ENCODE measurements at places on chromosomes 2 and 18.

GRCh38 chr18:3305354-3305762 is 43.4 kb downstream of the MYL12B start:
- DNase-seq, result no peak

- peak; percentile 64 for DNase-seq
These were observed 44.1 kb upstream of the TTC39C start for GRCh38 chr18:23970161-23971096.

DNA sequence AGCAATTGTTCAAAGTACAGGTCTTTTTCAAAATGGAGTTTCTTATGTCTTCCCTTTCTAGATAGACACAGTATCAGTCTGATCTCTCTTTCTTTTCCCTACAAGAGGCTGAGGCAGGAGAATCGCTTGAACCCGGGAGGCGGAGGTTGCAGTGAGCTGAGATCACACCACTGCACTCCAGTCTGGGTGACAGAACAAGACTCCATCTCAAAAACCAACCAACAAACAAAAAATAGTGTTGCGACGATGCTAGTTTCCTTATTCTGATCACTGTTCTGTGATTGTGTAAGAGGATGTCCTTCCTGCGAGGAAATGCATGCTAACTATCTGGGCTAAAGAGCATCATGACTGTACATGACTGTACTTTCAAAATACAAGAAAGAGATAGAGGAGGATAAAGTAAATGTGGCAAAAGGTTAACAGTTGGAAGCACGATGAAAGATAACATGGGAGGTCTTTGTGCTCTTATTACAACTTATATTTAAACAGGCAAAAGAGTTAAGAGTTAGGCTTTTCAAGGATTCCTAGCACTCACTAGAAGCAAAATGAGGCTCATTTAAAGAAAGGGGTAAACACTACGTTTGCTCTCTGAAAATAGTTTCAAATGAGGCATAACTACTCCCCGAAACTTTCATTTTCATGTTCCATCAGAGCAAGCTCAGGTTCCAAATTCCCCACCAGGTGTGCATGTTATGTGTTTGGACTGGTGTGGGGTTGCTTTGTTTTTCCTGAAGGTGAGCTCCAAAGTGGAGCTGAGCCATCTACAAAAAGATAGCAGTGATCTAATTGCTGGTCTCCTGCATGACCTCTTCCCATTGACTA is 23.8 kb downstream of the SOWAHC start:
- no peak for DNase-seq

GRCh38 chr2:14884651-14885050 is 252.1 kb downstream of the LRATD1 start:
- DNase-seq, result no peak

DNA sequence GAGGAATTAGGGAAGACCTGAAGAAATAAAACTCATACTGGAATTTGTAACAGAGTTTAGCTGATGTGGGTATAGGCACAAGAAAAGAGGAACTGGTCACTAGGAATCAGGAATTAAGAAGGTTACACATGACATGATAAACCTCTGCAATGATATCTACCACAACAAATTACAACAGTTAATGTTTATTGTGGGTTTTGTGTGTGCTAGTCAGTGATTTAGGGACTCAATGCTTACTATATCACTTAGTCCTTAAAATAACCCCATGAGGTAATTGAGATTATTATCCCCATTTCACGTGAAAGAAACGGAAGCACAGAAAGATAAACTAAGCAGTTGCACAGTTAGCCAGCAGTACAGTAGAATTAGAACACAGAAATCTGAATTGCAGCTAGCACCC is 415.8 kb upstream of the ZEB2 start:
- DNase-seq, result no peak

- DNase-seq, result no peak
These were observed 82.1 kb downstream of the ZFP36L2 start for GRCh38 chr2:43144263-43144662.

- no peak for DNase-seq
These were observed 5.9 kb upstream of the RALB start for GRCh38 chr2:120246546-120247300.

DNA sequence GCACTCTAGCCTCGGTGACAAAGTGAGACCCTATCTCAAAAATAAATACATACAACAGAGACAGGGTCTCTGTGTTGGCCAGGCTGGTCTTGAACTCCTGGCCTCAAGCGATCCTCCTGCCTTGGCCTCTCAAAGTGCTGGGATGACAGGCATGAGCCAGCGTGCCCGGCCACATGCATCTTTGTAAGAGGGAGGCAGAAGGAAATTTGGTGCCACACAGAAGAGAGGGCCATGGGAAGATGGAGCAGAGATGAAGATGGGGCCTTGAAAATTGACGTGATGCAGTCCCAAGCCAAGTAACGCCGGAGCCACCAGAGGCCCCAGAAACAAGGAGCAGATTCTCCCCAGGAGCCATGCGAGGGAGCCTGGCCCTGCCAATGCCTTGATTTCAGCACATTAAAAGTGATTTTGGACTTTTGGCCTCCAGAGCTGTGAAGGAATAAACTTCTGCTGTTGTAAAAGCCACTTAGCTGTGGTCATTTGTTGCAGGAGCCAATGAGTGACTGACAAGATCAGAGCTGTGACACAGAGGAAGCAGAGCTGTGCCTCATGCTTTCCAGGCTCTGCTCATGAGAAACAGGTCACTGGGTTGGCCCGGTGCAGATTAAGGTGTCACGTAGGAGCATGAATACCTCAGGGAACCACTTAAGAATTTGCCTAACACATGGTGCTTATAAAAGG is 2.7 kb upstream of the SLC66A2 start:
- DNase-seq, result no peak

GRCh38 chr2:20565623-20566236 is 85.2 kb downstream of the HS1BP3 start:
- no peak for DNase-seq

- no peak for DNase-seq
These were observed 569.8 kb upstream of the MEX3C start for GRCh38 chr18:51767293-51767692.

- no peak for DNase-seq
These were observed 171.9 kb downstream of the STK39 start for GRCh38 chr2:168075446-168075845.

GRCh38 chr2:19351499-19351898 is 6.9 kb downstream of the OSR1 start:
- DNase-seq, result no peak

- DNase-seq, result no peak
These were observed 39.6 kb downstream of the DOK1 start for GRCh38 chr2:74593826-74594772.

DNA sequence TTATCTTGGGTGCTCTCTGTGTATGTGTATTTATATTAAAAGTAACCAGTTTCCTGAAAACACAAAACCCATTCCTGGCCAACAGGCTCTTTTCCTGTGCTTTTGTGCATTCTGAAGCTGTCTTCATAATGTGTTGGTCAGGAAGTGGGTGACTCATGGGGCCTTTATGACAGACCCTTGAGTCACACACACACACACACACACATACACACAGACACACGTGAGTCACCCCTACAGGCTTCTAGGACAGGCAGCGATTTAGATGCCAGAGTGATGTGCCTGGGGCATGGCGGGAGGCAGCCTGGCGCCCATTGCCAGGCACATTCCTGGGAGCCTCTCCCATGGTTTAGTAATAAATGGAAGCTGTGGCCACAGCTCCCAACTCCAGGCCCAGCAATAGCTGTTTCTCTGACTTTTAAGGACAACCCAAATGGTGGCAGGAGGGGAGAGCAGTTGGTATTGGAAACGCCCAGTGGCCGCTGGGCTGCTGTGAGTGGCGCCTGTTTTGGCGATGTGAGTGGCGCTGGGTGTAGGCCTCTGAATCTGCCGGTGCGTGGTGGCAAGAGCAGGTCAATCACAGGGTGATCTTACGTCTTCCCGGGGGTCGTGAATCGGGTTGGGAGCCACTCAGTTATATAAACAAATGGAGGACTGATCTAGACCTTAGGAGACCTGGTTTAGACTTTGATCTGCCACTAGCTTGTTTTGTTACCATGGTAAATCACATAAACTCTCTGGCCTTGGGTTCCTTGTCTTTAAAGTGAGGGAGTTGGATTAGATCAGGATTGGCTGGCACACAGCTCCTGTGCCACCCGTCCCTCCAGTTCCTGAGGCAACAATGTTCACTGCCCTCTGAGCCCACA is 150.7 kb upstream of the DLX2 start:
- peak; percentile 25 for DNase-seq

GRCh38 chr18:50790948-50791347 is 28.9 kb downstream of the MRO start:
- no peak for DNase-seq

- DNase-seq, result no peak
These were observed 25.9 kb downstream of the ENOSF1 start for GRCh38 chr18:686339-687111.

GRCh38 chr18:76414936-76415621 is 80.0 kb downstream of the ZNF516 start:
- DNase-seq, result no peak

- peak; percentile 65 for DNase-seq
These were observed 14.7 kb downstream of the CFLAR start for GRCh38 chr2:201130524-201131186.

DNA sequence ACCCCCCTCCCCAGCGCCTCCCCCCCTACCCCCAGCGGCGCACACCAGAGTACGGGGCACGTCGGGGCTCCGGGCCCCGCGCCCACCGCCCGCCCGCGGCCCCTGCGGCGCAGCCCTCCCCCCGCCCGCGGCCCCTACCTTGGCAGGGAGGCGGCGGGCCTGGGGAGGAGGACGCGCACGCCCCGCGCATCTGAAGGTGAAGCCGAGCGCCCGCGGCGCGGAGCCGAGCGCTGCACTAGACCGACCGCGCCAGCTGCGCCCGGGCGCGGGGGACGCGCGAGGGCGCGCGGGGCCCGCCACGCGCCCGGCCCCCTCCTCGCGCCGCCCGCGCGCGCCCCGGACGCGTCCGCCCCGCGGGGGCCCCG is at the start of gene ZNF516:
TSS of gene ZNF516 (minus strand) at position 237 of the 365 bp plus-strand sequence. CDS start 52,188 bp downstream, outside the sequence.
- DNase-seq, result no peak

- DNase-seq, result no peak
These were observed 1002.5 kb upstream of the FAM98A start for GRCh38 chr2:34601561-34601960.

GRCh38 chr18:58396144-58396543 is 232.7 kb downstream of the ALPK2 start:
- DNase-seq, result no peak

DNA sequence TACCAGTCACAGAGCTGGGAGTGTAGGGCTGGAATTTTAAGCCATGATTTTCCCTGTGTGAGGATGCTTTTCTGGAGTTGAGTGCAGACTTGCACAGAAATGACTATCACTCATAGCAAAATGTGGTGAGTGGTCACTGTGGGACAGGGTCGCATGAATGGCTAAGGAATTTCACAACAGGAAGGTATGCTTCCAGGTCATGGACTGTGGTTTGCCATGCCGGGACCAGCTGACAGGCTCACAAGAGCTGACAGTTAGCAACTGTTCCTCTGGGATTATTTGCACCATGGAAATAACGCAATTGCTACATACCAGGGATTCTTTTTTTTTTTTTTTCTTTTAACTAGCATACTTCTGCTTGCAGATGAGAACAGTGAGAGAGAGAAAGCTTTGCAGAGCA is 3.8 kb upstream of the UXS1 start:
- no peak for DNase-seq

DNA sequence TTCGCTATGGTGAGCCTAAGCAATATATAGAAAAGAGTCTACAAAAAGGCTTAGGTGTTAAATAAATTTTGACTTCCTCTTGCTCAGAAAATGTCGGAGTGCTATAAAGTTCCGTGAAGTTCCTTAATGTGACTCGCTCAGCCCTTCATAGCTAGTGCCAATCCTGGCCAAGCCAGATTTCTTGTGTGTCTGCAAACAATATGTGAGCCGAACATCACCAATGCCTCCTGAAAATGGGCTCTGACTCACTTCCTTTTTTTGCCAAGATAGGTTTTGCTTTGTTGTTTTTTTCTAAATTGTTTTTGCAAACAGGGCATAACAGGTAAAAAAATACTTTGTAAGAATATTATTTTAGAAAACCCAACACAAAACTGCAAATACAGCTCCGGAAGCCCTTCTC is 26.1 kb downstream of the CDC42EP3 start:
- DNase-seq, result no peak

DNA sequence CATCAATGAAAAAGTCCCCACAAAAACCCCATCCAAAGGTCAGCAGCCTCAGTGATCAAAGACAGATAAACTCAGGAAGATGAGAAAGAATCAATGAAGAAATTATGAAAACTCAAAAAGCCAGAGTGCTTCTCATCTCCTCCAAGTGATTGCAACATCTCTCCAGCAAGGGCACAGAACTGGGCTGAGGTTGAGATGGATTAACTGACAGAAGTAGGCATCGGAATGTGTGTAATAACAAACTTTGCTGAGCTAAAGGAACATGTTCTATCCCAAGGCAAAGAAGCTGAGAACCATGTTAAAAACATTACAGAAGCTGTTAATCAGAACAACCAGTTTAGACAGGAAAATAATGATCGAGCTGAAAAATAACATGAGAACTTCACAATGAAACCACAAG is 442.8 kb upstream of the SYT4 start:
- no peak for DNase-seq

- no peak for DNase-seq
These were observed 154.0 kb downstream of the DYSF start for GRCh38 chr2:71607151-71607889.

DNA sequence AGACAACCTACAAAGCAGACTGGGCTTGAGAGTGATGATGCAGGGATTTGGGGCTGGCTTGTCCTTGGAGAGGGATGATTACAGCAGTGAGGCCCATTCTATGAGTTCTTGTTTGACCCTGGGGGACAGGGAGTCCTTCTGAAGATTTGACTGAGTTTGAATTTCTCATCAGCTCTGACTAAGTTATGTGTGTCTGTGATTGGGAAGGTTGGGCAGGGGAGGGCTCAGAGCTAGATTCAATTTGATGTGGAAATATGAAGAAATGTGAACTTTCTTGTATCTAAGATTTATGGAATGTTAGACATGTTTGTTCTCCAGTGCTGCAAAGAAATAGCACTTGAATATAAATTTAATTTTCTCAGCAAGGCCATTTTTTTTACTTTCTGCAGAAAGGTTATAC is 19.9 kb upstream of the IL1R2 start:
- no peak for DNase-seq

DNA sequence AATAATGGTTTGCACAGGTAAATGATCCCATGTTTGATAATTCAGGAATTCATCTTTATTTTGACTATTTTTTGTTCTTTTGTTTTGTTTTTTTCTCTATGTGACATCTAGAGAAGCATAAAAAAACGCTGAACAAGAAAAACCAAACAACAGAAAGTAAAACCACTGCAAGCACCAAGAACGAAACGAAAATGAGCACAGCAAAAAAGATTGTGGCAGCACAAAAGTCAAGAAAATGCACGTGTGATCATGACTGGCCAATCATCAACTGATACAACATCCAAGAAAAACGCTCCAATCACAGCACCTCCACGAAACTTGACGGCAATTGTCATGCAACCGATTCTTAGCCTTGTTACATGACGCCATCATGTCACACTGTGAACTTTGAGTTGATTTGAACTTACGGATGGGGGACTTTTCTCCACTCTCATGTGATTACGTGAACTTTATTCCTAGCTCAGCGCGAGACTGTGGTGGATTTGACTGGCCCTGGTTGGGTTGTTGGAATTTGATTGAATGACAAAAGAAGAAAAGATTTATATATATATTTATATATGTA is 318.7 kb downstream of the CELF4 start:
- no peak for DNase-seq

GRCh38 chr2:235373171-235373570 is 120.7 kb upstream of the AGAP1 start:
- no peak for DNase-seq

- no peak for DNase-seq
These were observed 49.8 kb upstream of the CABYR start for GRCh38 chr18:24089076-24089475.
